ENCODE measurements at places on chromosomes 4 and X.

GRCh38 chrX:24282381-24283126, 31.3 kb downstream of the SUPT20HL2 start:
- DNase-seq = no peak

DNA sequence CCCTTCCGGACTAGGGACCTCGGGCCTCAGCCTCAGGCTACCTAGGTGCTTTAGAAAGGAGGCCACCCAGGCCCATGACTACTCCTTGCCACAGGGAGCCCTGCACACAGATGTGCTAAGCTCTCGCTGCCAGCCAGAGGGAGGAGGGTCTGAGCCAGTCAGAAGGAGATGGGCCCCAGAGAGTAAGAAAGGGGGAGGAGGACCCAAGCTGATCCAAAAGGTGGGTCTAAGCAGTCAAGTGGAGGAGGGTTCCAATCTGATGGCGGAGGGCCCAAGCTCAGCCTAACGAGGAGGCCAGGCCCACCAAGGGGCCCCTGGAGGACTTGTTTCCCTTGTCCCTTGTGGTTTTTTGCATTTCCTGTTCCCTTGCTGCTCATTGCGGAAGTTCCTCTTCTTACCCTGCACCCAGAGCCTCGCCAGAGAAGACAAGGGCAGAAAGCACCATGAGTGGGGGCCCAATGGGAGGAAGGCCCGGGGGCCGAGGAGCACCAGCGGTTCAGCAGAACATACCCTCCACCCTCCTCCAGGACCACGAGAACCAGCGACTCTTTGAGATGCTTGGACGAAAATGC, at the start of gene WAS:
Gene WAS, plus strand, starts transcription at position 389 of the 572 bp plus-strand sequence. Its CDS starts 55 bp downstream, at position 444.
- no peak for DNase-seq

DNA sequence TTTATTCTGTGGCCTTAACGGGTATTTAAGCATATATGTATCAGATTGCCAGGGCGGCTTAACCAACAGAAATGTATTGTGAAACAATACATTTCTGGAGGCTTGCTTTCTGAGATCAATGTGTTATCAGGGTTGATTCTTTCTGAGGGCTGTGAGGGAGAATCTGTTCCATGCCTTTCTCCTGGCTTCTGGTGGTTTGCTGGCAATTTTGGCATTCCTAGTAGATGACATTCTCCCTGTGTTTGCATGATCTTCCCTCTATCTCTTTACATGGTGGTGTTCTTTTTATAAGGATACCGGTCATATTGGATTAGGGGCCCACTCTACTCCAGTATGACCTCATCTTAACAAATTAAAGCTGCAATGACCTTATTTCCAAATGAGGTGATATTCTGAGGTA, 16.9 kb upstream of the CEP135 start:
- DNase-seq = no peak

DNA sequence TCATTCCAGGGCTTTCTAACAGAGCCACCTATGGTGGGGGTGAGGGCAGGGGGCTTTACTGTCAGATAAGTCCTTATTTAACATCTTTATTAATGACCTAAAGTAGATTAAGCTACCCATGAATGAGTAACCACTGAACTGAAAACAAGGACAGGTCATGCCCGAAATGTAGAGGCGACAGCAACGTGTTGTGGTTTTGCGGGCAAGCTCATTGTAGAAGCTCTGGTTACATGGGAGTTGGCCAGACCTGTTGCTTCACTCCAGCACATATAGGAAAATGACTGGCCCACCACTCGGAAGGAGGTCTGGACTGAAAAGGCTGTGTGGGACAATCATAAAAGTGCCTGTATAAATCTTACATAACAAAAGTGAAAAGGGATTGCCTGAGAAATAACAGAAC, 109.6 kb upstream of the NDP start:
- DNase-seq = no peak

GRCh38 chr4:31125496-31125895, 405.3 kb downstream of the PCDH7 start:
- DNase-seq = no peak

- DNase-seq = no peak
Observed at GRCh38 chr4:119697887-119698393, 69.3 kb upstream of the PDE5A start.

DNA sequence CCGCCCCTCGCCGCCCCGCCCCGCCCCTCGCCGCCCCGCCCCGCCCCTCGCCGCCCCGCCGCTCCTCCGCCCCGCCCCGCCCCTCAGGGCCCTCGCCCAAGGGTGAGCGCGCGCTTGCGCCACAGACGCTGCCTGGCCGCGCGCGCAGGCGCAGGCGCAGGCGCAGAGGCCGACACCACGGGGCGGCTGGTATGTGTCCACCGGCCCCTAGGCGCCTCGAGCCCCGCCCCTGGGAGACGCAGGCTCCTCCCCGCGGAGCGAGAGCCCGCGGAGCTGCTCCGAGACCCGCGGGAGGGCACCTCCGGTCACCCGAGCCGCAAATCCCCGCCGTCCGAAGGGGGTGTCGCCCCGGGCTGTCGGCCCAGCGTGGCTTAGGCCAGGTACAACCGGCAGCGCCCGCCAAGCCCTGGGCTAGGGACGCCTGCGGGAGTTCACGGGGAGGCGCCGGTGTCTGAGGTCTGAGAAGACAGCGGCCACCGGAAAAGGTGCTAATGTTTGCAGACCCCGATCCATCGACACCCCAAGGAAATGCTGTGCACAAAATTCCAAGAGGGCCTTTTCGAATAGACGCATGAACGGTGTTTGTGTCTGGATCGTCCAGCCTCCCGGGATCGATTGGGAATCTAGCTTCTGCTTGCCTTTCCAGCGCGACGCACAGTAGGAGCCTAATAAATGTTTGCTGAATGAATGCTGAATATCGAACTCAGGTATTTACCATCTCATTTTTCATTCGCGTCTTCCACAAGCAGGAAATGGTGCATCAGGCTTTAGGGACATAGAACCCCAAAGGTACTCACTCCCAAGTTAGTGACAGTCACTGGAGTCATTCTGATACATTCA, 473 bp upstream of the CCNQ start:
- DNase-seq = peak; percentile 91

- no peak for DNase-seq
Observed at GRCh38 chr4:86978709-86979108, 43.9 kb downstream of the AFF1 start.

DNA sequence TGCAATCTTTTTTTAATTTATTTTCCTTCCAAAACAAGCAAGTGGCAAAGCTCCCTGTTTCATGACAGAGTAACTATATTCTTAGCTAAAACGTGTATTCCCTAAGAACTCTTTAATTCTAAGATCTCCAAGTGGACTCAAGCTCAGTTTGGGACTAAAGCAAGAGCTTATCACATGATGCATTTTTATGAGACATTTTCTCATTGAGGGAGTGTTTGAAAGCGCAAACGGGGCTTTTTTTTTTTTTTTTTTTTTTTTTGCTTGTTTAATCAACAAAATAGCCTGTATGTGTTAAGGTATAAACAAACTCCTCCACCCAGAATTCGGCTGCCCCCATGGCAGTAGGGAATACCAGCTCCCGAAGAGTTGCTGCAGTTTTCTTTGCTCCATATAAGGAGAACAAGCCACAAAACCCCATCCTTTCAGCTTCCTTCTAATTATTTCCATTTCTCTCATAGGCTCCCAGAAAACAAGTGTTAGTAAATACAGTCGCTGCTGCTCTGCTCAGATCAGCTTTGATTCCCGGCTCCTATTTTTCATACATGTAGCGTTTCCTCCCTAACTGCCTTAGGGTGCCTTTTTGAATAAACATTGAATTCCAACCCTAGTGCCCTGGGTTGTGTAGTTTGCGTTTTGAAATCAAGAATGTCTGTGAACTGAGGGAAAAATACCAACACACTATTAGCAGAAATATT, 669 bp upstream of the PPARGC1A start:
- no peak for DNase-seq

Measured in Caco-2 (cell line).